ENCODE measurements at places on chromosomes 6 and 20.

DNA sequence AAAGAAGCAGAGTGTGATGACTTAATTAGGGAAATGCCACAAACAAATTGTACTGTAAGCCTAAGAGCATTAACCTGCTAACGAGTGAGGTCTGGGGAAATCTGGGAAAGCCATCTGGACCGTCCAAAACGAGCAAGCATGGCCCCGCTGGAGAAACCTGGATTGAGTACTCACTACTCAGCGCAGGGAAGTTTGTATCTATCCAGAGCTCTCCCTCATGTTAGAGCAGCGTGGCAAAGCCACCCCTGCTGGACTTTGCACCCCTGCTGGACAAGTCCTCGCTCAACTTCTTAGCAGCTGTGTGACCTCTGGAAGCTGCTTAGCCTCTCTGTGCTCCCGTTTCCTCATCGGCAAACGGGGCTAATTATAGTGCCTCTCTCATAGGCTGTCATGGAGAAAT is 37.3 kb downstream of the PSMG4 start:
- DNase-seq = no peak

DNA sequence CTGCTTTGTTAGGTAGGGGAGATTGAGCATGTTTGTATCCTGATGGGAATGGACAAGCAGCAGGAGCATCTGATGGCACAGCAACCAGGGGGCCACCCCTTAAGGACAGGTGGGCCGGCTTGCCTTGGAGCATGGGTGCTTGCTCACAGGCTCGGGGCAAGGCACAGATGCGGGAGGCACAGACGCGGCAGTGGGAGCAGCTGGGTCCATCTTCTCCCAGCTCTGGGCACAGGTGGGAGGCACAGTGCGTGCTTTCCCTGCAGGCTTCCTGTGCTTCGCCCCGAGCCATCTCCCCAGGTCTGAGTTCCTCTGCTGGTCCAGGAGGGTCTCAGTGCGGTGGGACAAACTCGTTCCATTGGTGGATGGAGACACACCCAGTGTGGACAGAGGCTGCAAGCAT is 73.6 kb upstream of the BHLHE23 start:
- DNase-seq = no peak

DNA sequence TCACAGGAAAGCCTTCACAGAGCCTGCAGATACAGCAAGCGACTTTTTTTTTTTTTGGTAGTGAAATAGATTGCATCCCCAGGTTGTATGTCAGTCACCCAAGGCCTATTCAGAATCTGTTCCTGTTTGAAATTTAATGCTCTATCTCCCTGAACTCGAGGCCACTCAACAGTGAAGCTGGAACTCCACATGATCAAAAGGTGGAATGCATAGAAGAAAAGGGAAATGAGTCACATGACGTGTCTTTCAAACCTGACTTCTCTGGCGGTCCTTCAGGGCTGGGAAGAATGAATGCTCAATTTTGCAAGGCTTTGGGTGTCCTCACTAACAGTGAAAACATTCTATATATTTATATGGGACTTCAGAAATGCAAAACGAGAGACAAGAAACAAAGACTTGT is 88.4 kb upstream of the B3GAT2 start:
- no peak for DNase-seq

- DNase-seq = no peak
Measured at GRCh38 chr6:166026586-166027126, 141.0 kb downstream of the TBXT start.

- no peak for DNase-seq
Measured at GRCh38 chr6:34929241-34929978, 40.4 kb downstream of the ANKS1A start.

DNA sequence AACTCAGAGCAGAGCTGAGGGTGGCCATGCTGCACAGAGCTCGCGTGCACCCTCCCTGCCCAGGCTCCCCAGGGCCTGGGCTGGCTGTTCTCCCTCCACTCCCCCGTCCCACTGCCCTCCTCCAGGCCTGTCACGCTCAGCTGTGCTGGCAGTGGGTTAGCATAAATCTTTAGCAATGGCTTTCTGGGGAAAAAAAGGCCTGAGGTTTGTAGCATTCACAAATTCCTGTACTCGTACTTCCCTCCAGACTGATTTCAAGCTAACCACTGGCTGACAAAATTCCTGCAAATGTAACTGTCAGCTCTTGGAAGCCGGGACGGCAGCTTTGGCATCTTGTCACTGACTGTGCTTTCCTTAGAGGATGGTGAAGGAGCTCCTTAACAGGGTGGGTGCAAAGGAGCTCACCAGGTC is 22.3 kb upstream of the SMOC2 start:
- no peak for DNase-seq

DNA sequence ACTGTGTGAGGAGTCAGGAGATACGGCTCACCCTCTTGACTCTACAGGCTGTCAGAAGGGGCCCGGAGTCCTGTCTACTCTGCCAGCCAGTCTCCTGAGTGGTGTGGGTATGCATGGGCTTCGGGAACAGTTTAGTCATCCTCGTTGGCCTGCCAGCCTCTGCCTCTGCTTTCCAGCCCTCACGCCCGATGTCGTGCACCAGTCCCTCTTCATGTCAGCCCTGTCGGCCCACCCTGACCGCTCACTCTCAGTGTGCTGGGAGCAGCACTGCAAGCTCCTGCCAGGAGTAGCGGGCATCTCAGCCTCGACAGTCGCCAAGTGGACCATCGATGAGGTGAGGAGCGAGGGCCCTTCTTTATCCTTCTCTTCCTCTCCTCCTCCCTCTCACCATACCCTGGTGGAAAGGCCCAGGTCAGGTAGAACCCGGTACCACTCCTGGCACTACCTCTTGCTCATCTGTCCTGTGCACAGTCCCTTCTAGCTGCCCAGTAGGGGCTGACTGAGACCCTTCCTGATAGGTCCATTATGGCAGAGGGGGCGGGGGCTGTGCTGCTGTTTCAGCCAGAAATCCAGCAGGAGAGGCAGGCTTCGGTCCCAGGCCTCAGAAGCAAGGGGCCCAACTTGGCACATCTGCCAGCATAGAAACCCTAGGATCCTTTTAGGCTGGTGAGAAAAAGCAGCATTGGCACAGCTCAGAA is 18.7 kb upstream of the SGK2 start:
- DNase-seq = no peak

DNA sequence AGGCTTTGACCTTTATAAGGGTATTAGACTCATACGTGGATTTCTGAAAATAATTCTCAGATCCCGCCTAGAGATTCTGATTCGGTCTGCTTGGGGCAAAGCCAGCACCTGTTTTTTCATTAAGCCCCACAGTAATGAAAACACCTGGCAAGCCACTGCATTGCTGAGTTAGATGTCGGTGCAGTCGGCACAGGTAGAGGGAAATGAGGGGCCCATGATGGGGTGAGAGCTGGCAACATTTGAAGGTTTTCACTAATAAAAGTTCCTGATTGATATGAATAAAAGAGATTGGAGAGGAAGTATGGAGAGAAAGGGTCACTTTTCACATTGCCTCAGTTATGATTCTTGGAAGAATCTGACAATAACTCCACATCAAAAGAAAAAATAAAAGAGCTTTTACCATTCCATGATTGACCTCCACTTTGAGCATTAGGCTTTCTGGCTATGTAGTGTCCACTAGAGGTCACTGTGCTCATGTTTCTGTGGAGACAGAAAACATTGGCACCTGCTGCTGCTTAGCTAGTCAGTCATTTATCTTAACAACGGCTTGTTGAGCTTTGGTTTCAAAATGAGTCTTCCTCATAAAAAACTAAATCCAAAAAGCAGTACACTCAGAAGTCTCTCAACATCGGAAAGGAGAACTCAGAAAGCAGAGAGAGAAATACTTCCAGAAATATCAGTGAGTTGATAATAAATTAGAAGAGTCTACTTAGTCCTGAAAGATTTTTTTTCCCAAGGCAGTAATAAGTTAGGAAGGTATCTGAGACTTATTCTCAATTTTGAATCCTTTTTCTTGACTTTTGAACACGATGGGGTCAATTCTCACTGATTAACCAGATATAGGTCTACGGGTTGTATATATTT is 53.3 kb upstream of the KLHL31 start:
- DNase-seq = no peak

DNA sequence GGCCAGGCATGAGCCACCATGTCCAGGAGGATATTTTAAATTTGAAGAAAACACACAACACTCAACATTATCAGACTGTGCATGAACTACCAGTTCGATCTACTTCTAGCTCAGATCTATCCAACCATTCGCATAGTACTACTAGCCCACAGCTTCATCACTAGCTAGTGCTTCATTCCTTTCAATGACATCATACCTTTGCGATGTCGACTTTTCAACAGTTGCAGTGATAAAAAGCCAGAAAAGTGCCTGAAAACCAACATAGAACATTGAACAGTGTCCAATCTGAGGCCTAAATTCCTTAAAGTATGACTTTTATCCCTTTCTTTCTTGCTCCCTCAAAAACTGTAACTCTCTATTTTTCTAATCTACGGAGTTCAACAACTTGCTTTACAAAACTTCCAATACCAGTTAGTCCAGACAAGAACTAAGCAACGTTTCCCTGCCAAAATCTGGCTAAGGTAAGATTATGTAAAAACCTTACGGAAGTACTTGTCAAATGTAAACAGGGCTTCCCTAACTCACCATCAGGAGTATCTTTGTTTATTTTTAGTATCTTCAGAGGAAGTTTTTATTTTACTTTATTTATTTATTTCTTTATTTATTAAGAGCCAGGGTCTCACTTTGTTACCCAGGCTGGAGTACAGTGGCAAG is 434.0 kb upstream of the JARID2 start:
- DNase-seq = no peak

DNA sequence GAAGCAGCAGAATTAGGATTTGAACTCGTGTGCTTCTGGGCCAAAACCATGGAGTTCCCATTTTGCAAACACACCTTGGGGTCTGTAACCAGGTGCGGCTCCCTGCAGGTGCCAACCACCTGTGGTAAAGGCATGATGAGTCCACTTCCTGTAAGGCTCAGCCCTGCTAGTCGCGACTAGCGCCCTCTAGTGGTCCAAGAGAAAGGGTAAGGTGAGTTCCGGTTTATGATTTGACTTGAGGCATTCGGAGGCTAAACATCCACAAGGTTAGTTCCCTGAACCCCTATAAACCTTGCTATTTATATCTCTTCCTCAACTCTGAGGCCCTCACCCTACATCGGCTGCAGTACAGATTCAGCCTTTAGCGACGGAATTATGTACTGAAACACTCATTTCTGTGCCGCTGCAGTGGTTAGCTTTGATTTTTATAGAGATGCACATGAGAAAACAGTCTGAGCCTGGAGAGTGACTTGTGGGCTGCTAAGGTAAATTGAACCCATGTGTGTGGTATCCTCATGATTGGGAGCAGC is 173.4 kb downstream of the PLCB1 start:
- DNase-seq = no peak

DNA sequence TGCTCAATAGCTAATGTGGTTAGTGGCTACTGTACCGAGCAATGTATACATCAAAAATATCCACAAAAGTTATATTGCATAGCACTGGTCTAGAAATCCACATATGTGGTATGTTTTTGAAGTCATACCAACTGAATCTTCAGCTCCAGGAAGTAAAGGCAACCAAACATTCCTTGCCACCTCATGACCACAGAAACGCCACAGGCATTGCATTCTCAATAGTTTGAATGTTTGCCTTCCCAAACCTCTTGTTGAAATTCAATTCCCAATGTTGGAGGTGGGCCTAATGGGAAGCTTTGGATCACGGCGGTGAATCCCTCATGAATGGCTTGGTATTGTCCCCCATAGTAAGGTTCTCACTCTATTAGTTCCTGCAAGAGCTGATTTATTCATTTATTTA is 18.2 kb upstream of the ZNF391 start:
- no peak for DNase-seq

DNA sequence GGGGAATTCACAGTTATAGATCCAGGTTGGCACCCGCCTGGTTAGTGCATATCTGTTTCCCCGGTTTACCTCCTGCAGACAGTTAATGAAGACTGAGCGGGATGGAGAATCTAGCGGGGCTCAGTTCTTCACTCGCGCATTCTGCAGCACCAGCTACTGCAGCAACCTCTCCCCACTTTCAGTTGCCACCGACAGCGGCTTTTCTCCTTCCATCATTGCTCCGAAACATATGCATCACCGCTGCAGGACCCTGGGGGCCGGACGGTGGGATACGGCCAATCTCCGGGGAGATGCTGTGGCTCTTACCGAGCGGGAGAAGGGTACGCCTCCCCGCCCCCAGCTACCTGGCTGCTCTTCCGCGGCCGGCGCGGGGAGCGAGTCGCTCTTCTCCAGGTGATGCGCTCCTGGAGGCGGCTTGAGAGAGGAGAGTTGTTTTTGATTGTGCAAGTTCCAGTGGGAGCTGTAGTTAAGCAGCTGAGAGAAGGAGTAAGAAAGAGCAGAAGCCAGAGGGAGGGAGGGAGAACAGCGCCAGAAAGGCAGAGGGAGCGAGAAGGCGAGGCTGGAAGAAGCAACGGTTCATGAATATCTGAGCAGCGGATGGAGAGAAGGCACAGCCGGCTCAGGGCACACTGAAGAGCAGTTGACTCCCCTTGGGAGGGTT is at the start of gene SGK1:
TSS of gene SGK1 (minus strand) at position 642 of the 661 bp plus-strand sequence. CDS start 652 bp downstream, outside the sequence.
- DNase-seq = no peak

DNA sequence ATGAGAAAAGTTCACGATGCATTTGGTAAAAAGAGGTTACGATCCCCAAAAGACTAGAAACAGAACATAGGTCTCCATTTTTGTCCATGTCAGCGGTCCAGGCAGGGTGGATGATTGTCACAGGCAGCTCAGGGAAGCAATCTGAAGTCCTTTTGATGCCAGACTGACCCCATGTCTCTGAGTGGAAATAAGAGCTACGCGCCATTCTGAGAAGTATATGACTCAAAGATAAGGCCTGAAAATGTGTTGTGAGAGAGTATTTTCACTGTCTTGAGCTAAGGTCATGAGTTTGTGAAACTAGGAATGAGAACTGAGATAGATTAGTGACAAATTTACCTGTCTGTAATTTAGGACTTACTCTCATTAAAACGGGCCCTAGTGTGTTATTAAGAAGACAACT is 69.5 kb downstream of the LYRM4 start:
- no peak for DNase-seq

Data from thoracic aorta (tissue), 2 donors.